ENCODE measurements at places on chromosomes 2 and 18. TPM values are rescaled to one million over a fixed set of nuclear protein-coding genes. Genes with fewer than 3 reads are reported as not detected.

The TUBB8B gene
- total RNA-seq = not detected

The CRYBA2 gene
- not detected for total RNA-seq

The DOK1 gene
- total RNA-seq = 28.6 TPM

The IL1F10 gene
- not detected for total RNA-seq

The CAVIN2 gene
- total RNA-seq = 6.2 TPM

The POMC gene
- total RNA-seq = 1.0 TPM

The PROKR1 gene
- not detected for total RNA-seq

The EVA1A gene
- 39.2 TPM for total RNA-seq
